ENCODE measurements at places on chromosomes 6 and 20.
A peak's percentile ranks its signal among the peaks of the same experiment; 100 is the strongest.

GRCh38 chr6:155404937-155405336, 50.7 kb downstream of the NOX3 start:
- DNase-seq: no peak

DNA sequence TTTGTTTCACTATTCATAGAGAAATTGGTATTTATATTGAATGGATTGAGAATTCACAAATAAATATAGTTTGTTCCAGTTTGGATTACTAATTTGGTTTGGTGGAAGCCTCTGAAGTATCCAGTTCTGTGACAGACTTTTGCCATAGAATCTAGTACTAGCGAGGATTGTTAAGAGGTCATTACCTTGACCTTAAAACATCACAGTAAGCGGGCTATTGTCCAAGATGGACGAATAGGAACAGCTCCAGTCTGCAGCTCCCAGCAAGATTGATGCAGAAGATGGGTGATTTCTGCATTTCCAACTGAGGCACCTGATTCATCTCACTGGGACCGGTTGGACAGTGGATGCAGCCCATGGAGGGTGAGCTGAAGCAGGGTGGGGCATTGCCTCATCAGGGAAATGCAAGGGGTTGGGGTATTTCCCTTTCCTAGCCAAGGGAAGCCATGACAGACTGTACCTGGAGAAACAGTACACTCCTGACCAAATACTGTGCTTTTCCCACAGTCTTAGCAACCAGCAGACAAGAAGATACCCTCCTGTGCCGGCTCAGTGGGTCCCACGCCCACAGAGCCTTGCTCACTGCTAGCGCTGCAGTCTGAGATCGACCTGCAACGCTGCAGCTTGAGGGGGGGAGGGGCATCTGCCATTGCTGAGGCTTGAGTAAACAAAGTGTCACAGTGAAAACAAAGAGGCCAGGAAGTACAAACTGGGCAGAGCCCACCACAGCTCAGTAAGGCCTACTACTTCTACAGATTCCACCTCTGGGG, 66.4 kb upstream of the NEDD9 start:
- no peak for DNase-seq

DNA sequence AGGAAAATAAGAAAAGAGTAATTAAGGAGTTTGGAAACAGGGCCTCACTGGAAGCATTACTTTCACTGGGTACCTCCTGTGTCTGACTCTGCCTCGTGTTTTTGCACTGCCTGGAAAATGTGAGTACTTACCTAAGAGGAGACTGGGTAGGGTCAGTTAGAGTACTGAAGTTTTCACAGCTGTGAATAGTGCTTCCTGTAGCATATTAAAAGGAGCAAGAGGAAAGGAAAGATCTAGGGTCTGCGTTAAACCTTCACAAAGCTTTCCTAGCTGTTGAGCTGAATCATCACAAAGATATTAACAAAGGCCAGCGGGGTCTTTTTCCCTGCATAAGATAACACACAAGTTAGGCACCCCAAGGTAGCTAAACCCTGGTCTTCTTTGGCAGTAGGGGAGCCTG, 82.3 kb downstream of the MLIP start:
- DNase-seq: no peak

DNA sequence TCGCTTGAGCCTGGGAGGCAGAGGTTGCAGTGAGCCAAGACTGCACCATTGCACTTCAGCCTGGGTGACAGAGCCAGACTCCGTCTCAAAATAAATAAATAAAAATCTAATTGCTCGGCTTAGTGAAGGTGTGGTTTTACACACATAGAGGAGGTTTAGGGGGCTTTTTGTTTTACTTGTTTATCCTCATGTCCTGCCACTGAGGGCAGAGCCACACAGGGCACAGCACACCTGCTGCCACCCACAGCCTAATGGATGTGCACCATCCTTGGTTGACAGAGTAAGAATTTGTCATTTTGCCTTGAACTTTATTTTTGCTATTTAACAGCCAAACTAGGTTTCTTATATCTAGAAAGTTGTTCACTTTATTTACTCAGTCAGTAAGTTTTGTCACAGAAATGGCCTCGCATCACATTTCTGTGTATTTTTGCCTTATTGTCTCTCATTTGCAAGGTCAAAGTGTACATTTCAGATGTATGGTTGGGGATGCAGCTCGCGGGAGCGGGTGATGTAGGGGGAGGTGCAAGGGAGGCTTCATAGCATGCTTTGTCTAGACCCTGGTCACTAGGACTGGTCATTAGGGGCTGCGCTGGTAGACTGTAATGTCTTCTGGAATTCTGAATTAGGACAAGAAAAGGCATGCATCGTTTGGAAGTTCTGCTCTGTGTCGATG, 67.8 kb upstream of the NAA20 start:
- no peak for DNase-seq

GRCh38 chr6:167450626-167451025, 125.7 kb downstream of the TTLL2 start:
- no peak for DNase-seq

DNA sequence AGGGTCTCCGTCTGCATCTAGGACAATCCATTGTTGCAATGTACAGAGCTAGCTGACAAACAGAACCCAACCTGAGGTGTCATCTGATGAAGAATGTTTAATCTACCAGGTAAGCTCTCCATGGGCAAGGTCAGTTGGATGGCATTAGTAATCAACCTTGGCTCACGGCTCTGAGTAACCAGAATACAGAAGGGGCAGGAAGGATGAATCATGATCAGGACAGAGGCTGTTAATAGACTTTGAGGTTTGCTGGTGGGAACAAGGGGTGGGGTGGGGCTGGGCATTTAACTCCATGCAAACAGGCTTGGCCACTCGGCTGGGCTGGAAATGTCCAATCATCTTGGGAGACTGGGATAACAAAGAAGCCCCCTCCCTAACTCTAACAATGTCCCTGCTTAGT, 77.1 kb upstream of the MRPS10 start:
- DNase-seq: no peak

DNA sequence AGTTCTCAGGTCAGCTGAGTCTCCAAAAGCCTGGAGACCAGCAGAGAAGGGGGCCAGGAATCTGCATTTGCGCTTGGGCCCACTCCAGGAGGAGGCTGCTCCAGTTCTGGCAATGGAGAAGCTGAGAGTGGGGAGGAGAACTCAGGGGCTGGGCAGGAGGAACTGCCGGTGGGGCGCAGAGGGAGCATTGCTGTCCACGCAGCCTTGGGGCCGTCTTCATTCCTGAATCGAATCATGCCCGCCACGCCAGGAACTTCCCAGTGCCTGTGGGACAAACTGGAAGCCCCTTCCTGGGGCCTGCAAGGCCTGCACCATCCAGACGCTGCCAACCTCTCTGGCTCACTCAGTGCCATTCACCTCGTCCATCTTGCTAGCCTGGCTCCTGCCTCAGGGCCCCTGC, 16.9 kb downstream of the RAB44 start:
- no peak for DNase-seq

DNA sequence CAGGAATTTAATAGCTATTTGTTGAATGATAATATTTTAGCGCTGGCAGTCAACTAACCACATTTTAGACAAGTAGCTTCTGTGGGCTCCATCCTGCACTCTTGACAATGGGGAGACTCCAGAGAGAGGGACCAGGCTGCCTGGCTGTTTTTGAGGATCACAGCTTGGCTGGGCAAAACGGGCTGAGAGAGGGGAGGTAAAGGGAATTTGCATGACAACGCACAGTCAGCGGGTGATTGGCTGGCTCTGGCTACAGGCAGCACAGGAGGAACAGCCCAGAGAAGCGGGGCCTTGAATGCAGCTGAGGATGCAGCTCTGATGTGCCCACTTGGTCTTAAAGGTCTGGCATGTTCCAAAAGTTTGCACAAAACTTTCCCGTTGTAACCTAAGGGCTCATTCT, 41.2 kb downstream of the LRFN2 start:
- DNase-seq: no peak

- no peak for DNase-seq
Measured at GRCh38 chr6:15682965-15683822, 20.4 kb upstream of the DTNBP1 start.

DNA sequence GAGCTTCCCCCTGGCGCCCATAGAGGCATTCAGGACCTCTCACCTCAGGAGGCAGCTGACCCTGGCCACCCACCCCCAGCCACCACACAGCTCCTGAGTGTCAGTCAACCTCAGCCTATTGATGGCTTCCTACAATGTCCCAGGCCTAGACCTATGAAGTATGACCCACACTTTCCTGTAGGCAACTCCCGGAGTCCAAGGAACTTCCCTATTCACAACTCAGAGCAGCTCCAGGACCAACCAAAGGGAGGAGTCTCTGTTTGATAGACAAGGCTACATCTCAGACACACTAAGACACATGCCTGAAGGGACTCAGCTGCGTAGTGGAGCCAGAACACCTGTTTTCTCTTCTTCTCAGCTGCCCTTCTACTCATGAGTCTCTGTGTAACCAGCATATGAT, 169.1 kb downstream of the MAFB start:
- DNase-seq: no peak

DNA sequence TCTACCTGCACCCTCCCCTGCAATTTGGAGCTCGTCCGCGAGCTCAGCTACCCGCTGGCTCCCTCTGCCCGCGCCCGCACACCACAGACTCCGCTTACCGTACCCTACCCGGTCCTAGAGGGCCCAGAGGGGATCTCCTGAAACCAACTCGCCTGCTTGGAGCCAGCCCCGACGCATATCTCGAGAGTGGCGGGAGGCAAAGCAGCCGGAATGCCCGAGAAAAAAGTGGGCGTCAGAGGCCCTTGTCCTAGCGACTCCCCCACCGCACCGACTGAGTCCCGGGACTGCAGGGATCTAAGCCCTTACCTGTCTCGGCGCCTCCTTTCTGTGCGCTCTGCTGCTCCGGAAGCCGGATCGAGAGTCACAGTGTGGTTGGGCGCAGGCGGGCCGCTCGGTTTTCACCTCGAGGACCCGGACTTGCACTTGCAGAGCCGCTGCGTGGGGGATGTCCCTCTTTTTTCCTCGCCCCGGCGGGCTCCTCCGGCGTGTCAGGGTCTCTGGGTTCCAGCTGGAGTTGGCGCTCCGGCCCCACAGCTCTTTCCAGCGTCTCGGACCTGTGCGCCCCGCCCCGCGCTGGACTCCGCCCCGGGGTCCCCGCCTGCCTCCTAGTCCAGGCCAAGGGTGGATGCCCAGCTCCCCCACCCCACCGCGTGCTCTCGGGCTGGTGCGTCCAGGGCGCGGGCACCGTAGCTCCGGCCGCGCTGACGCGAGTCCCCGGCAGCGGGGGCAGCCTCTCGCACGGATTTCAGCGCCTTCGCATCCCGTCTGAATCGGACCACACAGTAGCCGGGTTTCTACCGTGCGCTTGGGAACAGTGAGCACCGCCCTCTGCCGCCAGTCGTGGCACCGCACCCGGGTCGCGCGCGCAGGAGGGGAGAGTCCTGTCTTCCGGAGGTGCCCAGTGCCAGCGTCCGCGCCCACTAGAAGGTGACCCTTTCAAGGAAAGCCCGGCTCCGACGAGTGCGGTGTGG, at the start of gene PROKR2:
TSS of gene PROKR2 (minus strand) at position 767 of the 971 bp plus-strand sequence. CDS start 2,585 bp downstream, outside the sequence.
- DNase-seq: peak; percentile 43

GRCh38 chr6:98833057-98833306, 1.4 kb upstream of the POU3F2 start:
- peak; percentile 53 for DNase-seq

DNA sequence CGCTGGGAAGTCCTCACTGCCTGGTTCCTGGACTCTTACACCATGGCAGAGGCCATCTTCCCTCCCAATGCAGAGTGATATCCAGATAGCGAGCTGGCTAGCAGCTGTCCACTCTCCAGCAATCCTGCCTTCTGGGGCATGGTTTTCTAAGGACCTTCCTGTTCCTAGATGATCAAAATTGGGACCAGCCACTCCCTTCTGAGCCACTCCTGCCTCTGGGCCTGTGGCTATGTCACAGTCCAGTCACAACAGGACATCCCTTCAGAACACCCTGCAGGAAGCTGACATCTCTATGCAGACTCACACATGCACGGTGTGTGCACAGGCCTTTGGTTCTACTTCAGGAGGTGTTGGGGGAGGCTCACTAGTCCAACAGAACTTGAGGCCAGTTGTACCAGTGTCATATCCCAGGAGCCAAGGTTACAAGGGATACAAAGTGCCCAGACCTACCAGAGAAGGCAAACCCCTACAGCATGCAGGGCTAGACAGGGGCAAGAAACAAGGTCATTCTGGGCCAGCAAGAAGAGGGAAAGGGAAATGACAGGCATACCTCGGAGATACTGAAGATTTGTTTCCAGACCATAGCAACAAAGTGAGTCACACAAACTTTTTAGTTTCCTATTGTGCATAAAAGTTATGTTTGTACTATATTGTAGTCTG, 2.7 kb upstream of the MCCD1 start:
- DNase-seq: no peak

DNA sequence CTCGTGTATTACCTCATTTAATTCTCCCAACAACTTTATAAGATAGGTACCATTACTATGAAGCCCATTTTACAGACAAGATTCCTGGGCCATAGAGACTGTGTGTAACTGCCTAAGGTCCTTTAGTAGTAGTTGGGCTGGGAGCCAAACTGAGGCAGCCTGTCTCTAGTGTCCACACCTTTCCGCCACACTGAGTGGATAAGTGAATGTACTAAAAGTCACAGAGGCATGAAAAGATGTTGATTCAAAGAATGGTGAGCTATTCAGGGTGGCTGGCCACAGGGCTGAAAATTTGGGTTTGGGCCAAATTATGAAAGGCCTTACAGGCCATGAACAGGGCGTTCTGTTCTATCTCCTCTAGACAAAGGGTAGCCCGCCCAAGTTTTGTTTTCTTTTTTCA, 11.0 kb downstream of the CD24 start:
- DNase-seq: no peak

DNA sequence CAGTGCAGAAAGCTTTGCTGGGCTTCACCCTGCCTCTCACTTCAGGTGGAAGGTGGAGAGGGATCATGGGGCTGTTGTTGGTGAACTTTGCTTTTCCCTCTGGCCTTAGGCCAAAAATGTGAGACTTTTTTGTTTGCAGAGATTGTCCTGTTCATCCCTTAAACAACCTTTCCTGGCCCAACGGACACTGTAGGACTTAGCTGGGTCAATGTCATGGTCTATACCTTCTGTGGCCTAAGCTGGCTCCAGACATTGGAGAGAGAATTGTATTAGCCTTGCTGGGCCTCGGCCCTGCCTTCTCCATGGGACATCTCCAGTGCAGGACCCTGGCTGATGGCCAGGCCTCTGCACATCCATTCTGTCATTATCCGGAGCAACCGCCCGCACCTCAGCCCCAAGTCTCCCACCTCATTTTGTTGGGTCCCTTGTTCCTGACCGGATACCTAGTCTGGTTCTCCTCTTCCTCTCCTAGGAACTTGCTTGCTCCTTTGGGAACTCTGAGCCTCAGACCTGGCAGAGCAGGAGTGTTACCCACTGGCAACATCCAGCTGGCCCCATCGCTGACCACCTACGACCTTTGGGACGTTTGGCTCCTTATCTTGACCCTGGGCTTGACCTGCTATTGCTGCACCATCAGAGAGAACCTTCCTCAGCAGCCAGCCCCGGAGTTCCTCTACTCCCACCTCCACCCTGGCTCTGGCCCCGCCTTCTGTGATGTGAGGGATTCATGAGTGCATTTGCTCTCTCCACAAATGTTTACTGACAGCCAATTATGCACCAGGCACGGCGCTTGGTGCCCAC, 128.2 kb downstream of the BANF2 start:
- DNase-seq: no peak

DNA sequence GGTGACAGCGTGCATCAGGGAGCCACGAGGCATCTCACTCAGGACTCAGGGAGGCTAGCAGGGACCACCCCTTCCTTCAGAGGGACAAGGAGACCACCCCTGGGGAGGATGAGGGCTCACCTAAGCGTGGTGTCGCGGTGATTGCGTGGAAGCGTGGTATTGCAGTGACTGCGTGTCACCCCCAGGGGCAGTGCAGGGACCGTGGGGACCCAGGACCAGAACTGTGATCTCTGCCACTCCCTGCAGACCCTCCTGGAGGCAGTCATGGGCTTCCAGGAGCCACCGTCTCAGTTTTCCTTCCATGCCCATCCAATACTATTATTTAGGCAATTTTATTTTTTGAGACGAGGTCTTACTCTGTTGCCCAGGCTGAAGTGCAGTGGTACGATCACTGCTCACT, 147.1 kb downstream of the TAF4 start:
- DNase-seq: no peak
